Left kidney (tissue), 8 donors: ENCODE measurements at places on chromosomes 6 and 20.

- DNase-seq: no peak
These were observed 25.4 kb downstream of the PTGIS start for GRCh38 chr20:49542514-49542991.

DNA sequence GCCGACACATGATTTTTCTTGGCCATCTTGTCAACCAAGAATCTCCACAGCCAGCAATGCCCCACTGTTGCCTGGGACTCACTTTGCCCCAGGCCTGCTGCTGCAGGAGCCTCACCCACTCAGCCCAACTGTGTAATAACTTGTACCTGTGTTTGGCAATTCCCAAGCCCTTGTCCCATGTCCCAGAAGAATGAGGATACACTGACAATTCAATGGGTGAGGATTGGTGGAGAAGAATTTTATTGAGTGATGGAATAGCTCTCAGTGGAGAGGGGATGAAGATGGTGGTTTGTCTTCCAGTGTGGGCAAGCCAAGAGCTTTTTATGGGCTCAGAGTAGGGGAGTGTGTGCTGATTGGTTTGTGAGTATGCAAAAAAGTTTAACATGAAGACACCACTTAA is 861.9 kb downstream of the TFAP2A start:
- DNase-seq: no peak

DNA sequence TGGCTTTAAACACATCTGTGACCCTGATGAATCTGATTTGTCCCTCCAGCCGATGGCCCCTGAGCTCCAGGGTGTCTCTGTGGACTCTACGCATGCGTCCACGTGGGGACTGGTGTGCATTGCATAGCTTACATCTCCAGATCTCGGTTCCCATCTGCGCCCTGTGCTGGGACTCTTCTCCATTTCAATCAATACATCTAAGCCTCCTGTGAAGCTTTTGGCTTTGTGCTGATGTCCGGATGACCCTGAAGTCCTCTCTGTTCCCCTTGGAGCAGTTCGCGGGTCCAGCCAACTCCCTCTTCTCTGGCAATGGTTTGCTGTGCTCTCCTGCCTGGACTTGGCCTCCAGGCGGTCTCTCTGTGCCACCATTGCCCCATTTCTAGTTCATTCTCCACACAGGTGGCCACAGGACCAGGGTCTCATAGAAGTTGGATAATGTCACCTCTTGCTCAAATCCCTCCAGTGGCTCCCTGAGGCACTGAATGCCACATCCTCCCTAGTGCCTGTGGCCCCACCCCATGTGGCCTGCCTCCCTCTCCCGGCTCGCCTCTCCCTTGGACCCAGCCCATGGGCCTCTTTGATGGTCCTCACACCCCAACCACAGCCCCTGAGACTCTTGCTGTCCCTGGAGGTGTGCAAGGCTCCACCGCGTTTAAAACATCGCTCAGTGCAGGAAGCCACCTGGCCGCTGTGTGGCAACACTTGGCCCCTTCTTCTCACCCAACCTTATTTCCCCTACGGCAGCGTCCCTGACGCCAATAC is 155.4 kb downstream of the SYCP2 start:
- DNase-seq: no peak

DNA sequence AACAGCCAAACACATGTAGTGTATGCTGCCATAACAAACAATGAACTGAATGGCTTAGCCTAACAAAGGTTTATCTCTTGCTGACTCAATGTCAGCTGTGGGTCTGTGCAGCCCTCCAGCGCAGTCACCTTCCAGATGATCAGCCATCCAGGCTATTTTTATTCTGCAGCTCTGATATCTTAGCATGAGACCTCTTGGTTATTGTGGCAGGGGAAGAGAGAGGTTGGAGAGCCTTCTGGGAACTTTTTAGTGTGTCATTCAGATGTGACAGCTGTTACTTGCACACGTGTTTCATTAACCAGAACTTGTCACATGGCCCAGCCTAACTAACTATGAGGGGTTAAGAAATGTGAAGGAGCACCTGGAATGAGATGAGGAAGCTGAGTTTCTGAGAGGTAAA is 202.5 kb downstream of the DHX35 start:
- no peak for DNase-seq
